ENCODE measurements at places on chromosomes 5 and 9.
A peak's percentile ranks its signal among the peaks of the same experiment; 100 is the strongest.

- DNase-seq: no peak
These were observed 8.9 kb downstream of the CDC42SE2 start for GRCh38 chr5:131272724-131273123.

DNA sequence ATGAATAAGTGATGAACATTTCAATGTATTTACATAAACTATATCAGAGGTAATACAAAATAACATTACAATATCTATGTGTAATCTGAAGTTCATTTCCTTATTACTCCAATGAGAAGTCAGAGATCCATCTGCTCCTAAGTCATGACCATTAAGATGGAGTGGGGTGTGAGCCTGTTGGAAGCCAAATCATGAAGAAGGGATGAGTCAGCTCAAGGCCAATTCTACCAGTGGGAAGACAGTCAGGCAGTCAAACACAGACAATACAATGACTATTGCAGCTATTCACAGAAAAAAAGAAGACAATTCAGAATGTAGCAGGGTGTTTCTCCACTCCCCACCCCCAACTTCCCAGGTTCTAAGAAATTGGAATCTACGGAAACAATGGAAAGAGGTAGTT lies 155.0 kb downstream of the NFIB start:
- no peak for DNase-seq

- no peak for DNase-seq
These were observed 69.4 kb upstream of the DAB2IP start for GRCh38 chr9:121581786-121582600.

GRCh38 chr9:16743375-16743774 lies 127.1 kb downstream of the BNC2 start:
- DNase-seq: no peak

DNA sequence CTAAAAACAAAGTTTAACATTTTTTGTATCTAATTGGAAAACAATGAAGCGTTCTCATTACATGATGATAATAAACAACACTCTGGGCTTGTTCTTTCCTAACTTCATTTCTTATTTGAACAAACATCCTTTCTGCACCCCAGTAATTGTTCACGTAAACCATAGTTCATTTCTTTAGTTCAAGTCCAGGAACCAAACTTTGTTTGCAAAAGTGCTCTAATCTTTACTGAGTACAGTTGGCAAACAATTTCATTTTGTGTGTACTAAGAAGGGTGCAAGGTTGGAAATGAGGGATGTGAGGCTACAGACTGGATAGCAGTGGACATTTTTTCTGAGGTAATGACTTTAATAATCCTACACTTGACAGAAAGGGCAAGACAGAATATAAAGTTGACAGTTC lies 113.5 kb downstream of the NREP start:
- no peak for DNase-seq

DNA sequence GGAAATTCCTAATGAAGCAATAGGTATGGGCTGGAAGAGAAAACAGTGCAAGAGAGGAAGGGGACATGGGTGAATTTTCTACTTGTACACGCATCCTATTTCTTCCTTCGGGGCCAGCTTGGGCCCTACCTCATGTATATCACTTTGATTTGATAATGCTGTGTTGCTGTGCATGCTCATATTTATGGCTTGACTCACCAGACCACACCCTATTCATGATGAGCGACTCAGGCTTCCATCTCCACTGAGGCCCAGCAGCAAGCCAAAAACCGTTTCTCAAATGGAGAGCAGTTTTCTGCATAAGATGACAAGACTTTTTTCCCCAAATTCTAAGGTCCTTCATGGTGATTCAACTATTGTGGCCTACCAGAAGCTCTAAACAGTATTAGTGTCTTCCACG lies 2039.1 kb upstream of the CDH9 start:
- no peak for DNase-seq

- no peak for DNase-seq
These were observed 1.9 kb downstream of the GAPT start for GRCh38 chr5:58493141-58493540.

DNA sequence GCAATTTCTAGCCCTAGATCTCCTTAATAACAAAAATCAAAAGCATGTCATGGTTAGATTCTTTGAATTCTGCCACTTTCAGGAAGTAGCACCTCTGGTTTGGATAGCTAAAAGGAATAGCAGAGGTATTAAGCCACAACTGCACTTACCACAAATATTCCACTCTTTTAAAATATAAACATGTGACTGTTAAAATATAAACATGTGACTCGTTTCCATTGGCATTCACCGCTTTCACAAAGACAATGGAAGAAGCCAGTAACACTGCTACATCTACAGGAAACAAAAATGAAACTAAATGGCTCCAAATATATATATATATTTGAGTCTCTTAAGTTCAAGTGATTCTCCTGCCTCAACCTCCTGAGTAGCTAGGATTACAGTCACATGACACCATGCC lies 222.9 kb downstream of the ARL15 start:
- no peak for DNase-seq

GRCh38 chr9:114258218-114258617 lies 64.7 kb upstream of the ORM1 start:
- no peak for DNase-seq

DNA sequence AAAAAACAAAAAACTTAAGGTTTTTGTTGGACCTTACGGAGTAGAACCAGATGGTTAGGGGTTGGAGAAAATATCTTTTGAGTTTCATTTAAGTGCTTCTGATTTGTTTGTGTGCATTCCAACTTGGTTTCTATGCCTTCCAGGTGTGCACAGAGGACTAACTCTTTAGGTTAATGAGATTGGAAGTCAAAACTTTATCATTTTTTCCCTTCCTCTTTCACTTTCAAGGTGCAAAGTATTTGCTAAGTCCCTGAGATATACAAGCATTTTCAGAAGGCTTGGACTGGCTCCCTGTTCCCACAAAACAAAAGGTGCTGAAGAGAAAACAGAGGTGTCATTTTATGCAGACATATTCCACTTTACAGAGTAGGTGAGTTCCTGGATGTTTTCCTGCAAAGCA lies 30.3 kb upstream of the CER1 start:
- no peak for DNase-seq

DNA sequence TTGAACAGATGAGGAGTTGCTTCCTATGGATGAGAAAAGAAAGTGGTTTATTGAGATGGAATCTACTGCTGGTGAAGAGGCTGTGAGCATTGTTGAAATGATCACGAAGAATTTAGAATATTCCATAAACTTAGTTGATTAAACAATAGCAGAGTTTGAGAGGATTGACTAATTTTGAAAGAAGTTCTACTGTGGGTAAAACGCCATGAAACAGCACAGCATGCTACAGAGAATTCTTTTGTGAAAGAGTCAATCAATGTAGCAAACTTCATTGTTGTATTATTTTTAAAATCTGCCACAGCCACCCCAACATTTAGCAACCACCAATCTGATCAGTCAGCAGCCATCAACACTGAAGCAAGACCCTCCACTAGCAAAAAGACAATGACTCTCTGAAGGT lies 309.1 kb downstream of the SPOCK1 start:
- no peak for DNase-seq

- no peak for DNase-seq
These were observed 54.0 kb upstream of the GRIN3A start for GRCh38 chr9:101792475-101792874.

GRCh38 chr5:128038643-128039042 lies 44.9 kb upstream of the SLC12A2 start:
- DNase-seq: no peak

DNA sequence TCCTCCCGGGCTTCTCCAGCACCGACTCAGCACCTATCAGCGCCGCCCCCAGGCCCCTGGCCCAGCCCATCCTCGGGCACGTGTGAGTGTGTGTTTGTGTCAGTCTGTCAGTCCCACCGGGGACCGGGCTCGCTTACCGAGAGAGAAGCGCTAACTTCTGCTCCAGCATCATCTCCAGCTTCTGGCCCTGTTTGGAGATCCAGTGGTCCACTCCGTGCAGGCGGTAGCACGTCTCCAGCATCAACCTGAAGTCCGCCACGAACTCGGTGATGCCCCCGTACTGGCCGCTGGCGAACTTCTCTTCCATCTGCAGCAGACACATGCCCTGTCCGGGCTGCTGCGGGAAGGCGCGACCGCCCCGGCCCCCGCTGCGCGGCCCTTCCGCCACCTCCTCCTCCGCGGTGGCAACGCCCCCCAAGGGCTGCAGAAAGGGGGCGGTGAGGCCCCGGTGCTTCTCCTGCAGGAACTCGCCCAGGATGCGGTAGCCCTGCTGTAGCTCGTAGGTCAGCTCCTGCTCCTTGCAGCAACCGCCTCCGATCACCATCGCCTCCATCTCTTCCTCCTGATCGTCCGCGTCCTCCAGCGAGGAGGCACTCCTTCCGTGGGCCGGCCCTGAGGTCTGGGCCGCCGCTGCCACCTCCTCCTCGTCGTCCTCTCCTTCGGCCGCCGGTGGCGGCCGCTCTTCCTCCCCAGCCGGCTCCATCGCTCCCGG lies 8.2 kb downstream of the RANBP6 start:
- peak; percentile 94 for DNase-seq

DNA sequence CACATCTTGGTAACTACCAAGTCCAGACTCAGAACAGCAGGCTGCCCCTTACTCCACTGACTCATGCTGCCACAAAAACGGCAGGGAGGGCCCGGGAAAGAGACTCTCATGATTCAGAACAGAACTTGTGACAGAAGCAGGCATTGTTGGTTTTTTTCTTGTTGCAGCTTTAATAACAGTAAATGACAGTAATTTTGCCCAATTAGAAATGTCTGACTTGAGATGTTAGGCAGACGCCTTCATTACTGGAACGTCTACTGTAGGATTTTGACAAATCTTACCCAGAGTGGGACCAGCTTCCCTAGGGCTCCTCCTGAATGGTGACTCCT lies 77.9 kb downstream of the SEMA5A start:
- DNase-seq: no peak

GRCh38 chr5:74895906-74896305 lies 29.7 kb upstream of the FAM169A start:
- no peak for DNase-seq

- no peak for DNase-seq
These were observed 144.2 kb upstream of the RAI14 start for GRCh38 chr5:34511915-34512314.

DNA sequence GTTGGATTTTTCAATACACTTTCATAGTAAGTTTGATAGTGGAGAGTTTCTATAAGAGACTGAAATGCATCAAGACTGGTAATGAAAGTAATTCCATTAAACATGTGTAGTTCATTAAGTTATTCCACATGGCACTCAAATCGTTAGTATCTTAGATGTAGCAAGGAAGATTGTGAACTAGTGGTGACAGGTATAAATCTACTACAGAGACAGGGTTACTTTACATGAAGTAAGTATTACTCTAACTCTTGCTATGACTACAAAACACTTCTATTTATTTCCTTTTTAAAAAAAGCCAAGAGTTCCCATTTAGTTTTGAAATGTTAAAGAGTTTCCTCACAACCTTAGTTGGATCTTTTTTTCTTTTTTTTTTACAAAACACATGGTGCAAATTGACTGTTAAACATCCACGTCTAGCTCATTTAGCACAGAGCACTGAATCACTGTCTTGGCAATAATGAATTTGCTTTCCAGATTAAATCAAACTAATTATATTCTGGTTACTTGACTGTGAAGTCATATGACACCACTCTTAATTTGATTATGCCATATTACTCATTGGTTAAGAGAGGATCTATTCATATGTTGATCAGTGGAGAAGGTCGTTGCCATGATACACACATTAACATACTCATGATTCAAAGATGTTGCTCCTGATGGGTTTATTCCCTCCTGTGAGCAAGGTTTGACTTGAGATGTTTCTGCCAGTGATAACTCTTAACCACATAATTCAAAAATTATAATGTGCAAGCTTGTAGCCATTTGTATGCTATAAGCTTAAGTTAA lies 644.8 kb downstream of the EFNA5 start:
- no peak for DNase-seq

GRCh38 chr9:14515571-14516198 lies 177.5 kb downstream of the ZDHHC21 start:
- no peak for DNase-seq

DNA sequence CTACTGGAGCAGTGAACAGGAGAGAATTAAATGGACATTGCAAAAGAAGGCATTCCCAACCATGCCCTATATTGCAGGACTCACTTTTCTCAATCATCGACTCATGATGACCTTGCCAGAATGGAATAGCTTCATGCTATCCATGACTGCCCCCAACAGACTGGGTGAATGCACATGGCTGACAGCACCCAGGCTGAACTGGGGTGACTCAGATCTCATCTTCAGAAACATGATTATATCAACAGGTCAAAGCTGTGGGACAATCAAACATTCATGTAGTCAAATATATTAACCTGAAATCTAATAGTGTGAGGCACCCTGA lies 34.7 kb upstream of the MIER3 start:
- DNase-seq: no peak

GRCh38 chr5:57719216-57719615 lies 236.6 kb upstream of the ACTBL2 start:
- no peak for DNase-seq

DNA sequence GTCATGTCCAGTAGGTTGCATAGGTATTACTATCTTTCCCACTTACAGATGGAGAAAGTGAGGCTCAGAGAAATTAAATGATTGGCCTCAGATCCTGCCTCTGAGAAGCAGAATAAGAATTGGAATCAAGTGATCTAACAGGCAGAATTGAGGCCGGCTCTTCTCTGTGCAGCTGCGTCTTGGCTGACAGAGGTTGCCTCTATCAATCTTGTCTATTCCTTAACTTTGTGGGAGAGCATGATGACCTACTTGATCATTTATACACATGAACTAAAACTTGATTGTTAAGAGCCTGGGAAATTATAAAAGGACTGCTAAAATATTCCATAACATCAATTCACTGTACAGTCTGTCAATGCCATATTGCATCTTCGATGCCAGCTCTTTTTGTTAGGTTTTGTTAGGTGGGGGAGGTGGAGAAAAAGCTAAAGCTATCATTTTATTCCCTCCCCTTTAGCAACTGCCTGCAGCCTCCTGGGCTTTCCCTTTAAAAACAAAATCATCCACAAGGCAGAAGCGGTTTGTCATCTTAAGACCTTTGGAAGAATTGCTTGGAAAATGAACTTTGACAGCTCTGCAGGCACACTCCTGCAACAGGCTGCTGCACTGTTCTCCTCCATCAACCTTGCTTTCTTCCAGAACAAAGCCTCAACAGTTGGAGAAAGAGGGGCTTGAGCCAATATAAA lies 247.4 kb downstream of the SMARCA2 start:
- no peak for DNase-seq

DNA sequence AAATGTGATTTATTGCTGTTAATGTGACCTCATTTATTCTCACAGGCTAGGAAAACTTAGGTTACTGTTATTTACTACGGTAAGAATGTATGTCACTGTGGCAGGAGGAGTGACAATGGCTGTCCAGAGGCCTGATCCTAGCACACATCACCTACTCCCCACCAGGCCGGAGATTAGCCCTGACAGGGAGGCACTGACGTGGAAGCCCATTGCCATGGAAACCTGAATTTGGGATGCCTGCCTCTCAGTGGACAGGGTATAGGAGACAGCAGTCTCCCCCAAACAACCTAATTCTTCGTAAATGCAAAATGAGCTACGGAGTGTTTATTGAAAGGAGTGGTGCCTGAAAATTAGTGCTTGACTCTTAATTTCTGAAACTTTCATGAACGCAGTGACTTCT lies 87.6 kb upstream of the SMARCA2 start:
- DNase-seq: no peak

DNA sequence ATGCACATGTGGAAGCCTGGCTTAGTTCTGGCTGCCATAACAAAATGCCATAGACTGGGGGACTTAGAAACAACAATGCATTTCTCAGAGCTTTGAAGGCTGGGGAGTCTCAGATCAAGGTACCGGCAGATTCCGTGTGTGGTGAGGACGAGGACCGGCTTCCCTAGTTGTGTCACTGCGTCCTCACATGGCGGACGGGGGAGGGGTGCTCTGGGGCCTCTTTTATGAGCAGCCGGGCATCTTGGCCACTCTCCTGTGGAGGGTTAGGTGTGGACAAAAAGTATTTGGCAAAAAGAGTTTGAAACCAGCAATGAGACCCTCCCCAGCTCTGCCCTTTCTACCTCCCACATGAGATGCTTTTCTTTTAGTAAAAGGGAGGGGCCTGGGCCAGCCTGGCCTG lies 118.5 kb upstream of the LPCAT1 start:
- no peak for DNase-seq
